A549 treated with DMSO at 1 μM for 4 hours (cell line): ENCODE measurements at places on chromosomes 3 and 15. TPM values are rescaled to one million over a fixed set of nuclear protein-coding genes. Genes with fewer than 3 reads are reported as not detected.

CHDH gene
- 2.2 to 3.2 TPM (median 2.6 TPM) in 5 replicates for total RNA-seq

RASGRP1 gene
- total RNA-seq: 0.30 to 0.57 TPM (median 0.37 TPM) in 5 replicates

CHRNA7 gene
- total RNA-seq: 3.3 to 4.7 TPM (median 4.2 TPM) in 5 replicates

PIK3CB gene
- 15.8 to 21.5 TPM (median 19.6 TPM) in 5 replicates for total RNA-seq

NRG4 gene
- total RNA-seq: 0.81 to 2.6 TPM (median 1.1 TPM) in 5 replicates

PLA2G4E gene
- total RNA-seq: not detected in 5 replicates

CKMT1A gene
- total RNA-seq: 2.2 to 3.1 TPM (median 2.7 TPM) in 5 replicates

COL8A1 gene
- not detected in 5 replicates for total RNA-seq

CAMKV gene
- 0.27 to 0.85 TPM (median 0.45 TPM) in 5 replicates for total RNA-seq

SNX4 gene
- total RNA-seq: 20.0 to 24.0 TPM (median 21.6 TPM) in 5 replicates

DTWD1 gene
- total RNA-seq: 12.5 to 18.0 TPM (median 14.0 TPM) in 5 replicates

FGF7 gene
- total RNA-seq: 0.05 TPM in 1 of 5 replicates, not detected in the others

CCRL2 gene
- 0.15 to 0.38 TPM (median 0.17 TPM) in 5 replicates for total RNA-seq

FGF12 gene
- 0.38 to 0.97 TPM (median 0.63 TPM) in 5 replicates for total RNA-seq

SEMA6D gene
- not detected in 5 replicates for total RNA-seq

IL16 gene
- total RNA-seq: 0.15 to 0.24 TPM in 2 of 5 replicates, not detected in the others

MAN2C1 gene
- 68.6 to 83.0 TPM (median 80.2 TPM) in 5 replicates for total RNA-seq

GOLGA8R gene
- total RNA-seq: 0.18 to 0.29 TPM (median 0.20 TPM) in 4 of 5 replicates, not detected in the other

CPLX3 gene
- 0.06 TPM in 1 of 5 replicates, not detected in the others for total RNA-seq

SEC62 gene
- 77.6 to 128 TPM (median 94.4 TPM) in 5 replicates for total RNA-seq

CCDC33 gene
- total RNA-seq: 5.0 to 7.6 TPM (median 5.8 TPM) in 5 replicates

STRC gene
- total RNA-seq: 0.02 to 0.23 TPM (median 0.09 TPM) in 5 replicates

SAMD7 gene
- not detected in 5 replicates for total RNA-seq

CYP1A2 gene
- total RNA-seq: not detected in 5 replicates

EPHB3 gene
- 0.30 to 0.95 TPM (median 0.37 TPM) in 5 replicates for total RNA-seq

C2CD4A gene
- total RNA-seq: 0.02 to 0.07 TPM (median 0.02 TPM) in 3 of 5 replicates, not detected in the others

ACTR8 gene
- 14.9 to 19.0 TPM (median 16.7 TPM) in 5 replicates for total RNA-seq

CCDC54 gene
- total RNA-seq: not detected in 5 replicates

C3orf85 gene
- not detected in 5 replicates for total RNA-seq

CD200 gene
- total RNA-seq: not detected in 5 replicates

PRICKLE2 gene
- total RNA-seq: 2.4 to 2.8 TPM (median 2.7 TPM) in 5 replicates

ANKRD63 gene
- 0.11 to 0.28 TPM (median 0.20 TPM) in 5 replicates for total RNA-seq

UROC1 gene
- total RNA-seq: not detected in 5 replicates

ISL2 gene
- 3.3 to 4.6 TPM (median 4.0 TPM) in 5 replicates for total RNA-seq

TEX55 gene
- not detected in 5 replicates for total RNA-seq
